PC-9 (cell line): ENCODE measurements at places on chromosomes 5 and 9. TPM values are rescaled to one million over a fixed set of nuclear protein-coding genes. Genes with fewer than 3 reads are reported as not detected.

Gene FOXI1
- not detected in 2 replicates for total RNA-seq

Gene GPR150
- 0.17 TPM in 1 of 2 replicates, not detected in the other for total RNA-seq

Gene TRIM32
- 40.5 TPM in 2 replicates for total RNA-seq

Gene CERT1
- total RNA-seq = 17.6 and 19.5 TPM in 2 replicates

Gene ADRA1B
- total RNA-seq = 4.6 and 6.0 TPM in 2 replicates

Gene RNF183
- 0.92 and 2.3 TPM in 2 replicates for total RNA-seq

Gene CNTNAP3B
- 0.24 TPM in 1 of 2 replicates, not detected in the other for total RNA-seq

Gene UBLCP1
- 22.1 and 27.8 TPM in 2 replicates for total RNA-seq
